ENCODE measurements at places on chromosomes 5 and 9.

- no peak for DNase-seq
Observed at GRCh38 chr5:62550103-62550502, 28.5 kb upstream of the LRRC70 start.

- no peak for DNase-seq
Observed at GRCh38 chr5:125258615-125259014, 512.2 kb upstream of the ZNF608 start.

DNA sequence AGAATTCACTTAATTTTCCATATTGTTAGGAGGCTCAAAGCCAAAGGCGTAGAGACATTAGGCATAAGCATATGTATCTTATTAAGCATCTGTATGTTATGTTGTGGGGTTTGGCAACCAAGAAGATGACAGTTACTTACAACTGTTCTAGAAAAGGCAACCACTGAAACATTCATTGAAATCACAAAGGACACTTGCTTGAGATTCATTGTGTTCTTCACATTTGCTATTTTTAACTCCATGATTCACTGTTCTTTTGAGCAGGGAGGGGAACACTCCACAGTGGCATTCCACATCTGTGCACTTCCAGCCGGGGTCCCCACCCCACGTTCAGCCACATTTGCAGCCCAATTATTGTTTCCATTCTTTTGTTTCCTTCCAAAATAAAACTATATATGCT is 107.1 kb downstream of the PALM2AKAP2 start:
- DNase-seq, result no peak

GRCh38 chr9:93830012-93830596 is 125.1 kb downstream of the BARX1 start:
- DNase-seq, result no peak

GRCh38 chr5:67605730-67606585 is 409.4 kb upstream of the CD180 start:
- DNase-seq, result no peak

DNA sequence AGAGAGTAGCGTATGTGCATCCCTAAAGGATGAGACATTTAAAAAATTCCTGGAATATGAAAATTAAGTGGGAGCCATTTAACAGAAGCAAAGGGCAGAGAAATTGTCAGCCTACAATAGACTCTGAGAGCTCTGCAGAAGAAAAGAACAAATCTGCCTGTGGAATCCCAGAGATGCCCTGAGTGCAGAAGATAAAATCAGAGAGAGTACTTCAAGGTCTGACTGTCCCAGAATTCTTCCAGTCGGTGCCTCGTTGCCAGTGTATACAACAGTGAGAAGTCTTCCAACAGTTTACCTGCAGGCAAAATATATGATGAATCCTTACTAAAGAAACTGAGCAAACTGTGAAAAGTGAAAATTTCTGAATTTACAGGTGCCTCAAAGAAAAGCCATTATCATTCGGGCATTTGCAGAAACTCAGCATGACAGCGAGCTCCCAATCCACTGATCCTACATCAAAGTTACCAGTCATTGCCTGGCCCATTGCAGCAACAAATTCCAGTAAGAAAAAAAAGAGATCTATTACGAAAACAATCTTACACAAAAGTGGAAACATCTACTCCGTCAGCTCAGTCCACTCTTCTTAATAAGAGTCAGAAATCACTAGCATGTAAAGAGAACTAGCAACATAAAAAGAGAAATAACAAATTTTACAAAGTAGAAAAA is 92.8 kb upstream of the VCAN start:
- DNase-seq, result no peak

DNA sequence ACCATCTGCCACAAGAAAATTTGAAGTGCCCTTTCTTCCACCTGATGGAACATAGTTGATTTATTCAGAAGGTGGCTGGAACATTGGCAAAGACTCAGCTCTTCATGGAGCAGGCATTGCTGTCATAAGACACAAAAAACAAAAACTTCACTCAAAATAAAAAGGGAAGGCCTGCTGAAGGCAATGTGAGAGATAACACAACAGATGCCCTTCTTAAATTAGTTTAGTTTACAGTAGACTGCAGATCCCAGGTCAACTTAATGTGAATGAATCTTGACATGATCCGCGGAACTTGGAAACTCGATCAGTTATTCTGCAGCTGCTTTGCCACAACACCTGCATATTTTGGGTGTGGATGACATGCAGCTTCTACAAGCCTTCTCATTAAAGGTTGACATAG is 159.8 kb upstream of the PLCXD3 start:
- no peak for DNase-seq

DNA sequence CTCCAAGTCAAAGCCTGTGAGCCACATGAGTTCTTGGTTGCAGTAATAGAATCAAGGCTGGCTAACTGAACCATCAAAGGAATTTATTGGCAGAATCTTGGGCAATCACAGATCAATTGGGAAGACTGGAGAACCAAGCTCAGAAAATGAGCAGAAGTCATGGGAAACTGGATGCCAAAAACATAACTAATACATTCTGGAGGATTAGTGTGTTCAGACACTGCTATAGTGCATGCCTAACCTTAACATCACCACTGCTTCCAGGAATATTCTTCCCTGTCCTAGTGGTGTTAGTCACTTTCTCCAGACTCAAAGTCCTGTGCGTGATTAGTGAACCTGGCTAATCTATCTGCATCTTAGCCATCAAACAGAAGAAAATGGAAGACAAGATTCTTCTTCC is 843.7 kb downstream of the EFNA5 start:
- DNase-seq, result no peak

DNA sequence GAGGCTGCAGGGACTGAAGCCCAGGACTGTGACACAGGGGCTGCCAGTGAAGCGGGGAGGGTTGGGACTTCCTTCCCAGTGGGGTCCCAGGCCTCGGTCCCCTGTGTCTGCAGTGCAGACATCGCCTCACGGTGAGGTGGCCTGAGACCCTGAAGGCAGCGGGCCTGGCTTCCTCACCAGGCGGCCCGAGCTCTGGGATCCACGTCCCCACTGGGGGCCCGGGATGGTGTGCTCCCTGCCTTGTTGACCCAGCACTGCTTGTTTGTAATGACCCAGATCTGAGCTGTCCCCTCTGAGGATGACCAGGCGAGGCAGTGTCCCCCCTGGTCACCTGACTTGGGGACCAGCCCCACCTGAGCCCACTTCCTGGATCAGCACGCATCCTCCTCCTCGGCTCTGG is 53.1 kb downstream of the COL5A1 start:
- DNase-seq, result no peak

DNA sequence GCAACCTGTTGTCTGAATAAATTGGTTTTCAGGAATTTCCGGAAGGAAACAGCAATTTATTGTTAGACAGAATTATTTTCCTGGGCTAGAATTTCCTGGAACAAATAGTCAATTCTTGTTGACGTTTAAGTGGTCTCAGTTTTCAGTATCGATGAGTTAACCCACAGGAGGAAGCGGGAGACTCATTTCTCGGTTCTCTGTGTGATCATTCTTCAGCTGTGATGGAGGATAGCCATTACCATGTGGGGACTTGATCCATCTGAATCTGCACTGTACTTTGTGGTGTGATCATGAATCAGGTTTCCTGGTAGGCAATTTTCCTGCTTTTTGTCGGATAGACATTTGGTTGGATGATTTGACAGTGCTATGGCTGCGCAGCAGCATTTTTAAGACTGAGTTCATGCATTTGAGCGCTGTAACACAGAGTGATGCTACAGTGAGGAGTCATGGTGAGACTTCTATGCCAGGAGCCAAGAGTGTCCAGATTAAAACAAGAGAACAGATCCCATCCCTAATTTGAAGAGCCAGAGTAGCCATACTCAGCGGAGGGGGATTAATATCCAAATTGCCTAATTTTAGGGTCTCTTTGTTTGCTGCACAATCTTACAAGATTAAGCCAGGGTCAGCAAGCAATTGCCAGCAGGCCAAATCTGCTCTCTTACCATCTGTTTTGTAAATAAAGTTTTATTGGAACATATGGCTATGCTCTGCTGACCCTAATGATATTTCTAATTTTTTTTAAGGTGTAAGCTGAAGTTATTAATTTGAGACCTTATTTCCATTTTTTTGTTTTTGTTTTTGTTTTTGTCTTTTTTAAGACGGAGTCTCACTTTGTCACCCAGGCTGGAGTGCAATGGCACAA is 355.9 kb downstream of the RAB3C start:
- DNase-seq, result no peak

- no peak for DNase-seq
Observed at GRCh38 chr5:43497311-43498104, 13.8 kb upstream of the TMEM267 start.

GRCh38 chr9:14909961-14910805 is at the start of gene FREM1:
Gene FREM1 (minus strand): TSS chr9:14910428. CDS start chr9:14868977, 41,451 bp downstream.
- peak; percentile 80 for DNase-seq

GRCh38 chr5:169717288-169717687 is 80.2 kb downstream of the DOCK2 start:
- DNase-seq, result no peak

- DNase-seq, result no peak
Observed at GRCh38 chr9:81082221-81082620, 607.1 kb downstream of the TLE1 start.

GRCh38 chr5:71872311-71872864 is 153.3 kb downstream of the CARTPT start:
- no peak for DNase-seq

DNA sequence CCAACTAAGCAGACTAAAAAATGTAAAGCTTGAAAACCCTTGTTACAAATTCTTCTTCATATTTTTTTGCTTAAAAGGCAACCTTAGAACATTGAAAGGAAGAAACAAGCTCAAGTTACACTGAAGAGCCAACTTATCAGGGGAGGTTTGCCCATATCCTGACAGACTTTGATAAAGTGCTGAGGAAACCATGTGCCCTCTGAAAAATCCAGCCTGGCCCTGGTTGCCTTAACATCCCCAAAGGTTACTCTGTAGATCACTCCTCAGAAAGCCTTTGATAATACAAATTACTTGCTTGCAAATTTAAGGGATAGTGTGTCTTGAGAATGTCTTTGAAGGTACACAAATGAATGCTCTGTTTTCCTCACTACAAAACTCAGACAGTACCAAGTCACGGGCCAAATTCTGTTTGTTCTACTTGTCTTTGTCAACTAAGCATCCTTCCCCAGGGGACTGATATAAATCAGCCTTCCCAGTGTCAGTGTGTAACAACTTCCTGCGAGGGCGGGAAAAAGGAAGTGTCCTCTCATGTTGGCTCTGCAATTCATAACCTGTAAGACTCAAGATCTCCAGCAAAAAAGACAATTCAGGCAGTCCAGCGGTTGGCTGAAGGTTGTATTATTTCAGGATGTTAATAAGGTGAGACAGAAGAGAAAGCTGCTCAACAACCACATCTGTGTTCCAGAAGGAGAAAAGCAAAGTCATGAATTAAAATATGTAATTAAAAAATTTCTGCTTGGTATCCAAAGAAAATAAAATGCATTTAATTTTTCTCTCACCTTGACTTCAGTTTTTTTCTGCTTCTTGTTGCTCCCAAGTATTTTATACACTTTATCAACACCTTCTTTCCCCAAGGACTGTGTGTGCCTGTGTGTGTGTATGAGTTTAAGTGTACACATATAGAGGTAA is 199.9 kb downstream of the PIK3R1 start:
- no peak for DNase-seq

DNA sequence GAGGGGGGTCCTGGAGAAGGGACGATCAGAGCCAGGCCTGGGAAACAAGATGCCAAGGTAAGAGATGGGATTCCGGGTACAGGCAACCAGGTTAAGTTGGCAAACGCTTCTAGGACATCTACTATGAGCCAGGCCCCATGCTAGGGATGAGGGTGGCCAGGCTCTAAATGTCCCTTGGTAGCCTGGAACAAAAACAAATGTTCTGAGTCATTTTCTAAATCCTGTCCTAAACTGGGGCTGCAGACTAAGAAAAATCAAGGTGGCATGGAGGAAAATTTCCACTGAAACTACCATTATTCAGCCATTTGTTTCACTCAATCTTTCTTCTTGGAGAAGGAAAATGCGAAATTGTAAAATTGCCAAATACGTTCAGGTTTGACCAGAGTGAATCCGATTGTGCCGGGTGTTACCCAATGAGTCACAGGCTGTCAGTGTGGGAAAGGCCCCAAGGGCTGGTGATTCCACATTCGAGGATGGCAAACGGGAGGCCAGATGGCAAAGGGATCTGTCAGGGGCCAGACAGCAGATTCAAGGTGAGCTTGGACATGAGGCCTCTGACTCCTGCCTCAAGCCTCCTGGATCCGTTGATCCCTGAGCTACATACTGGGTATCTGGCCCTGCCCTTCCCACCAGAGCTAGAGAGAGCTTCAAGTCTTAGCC is 57.6 kb downstream of the PAX5 start:
- DNase-seq, result no peak

GRCh38 chr5:154709368-154710305 is 45.5 kb upstream of the LARP1 start:
- no peak for DNase-seq

- DNase-seq, result no peak
Observed at GRCh38 chr5:2029206-2029605, 146.5 kb upstream of the IRX4 start.

DNA sequence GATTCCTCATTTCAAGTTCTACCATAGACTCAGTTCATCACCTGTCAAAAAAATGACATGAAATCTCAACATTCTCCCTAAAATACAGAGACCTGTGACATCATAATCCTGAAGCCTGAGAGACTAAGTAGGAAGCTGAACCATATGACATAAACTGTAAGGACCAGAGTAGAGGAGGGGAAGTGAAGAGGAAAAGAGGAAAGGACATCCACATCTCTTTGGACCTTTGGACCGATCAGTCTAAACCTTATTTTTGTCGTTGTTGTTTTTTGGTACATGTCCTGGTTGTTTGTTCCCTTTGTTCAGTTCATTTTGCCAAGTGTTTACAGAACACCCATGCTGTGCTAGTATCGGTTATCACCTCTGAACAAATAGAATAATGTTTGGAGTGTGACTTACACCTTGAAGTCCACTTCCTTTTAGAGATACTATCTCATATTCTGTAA is 41.9 kb downstream of the LURAP1L start:
- DNase-seq, result no peak

DNA sequence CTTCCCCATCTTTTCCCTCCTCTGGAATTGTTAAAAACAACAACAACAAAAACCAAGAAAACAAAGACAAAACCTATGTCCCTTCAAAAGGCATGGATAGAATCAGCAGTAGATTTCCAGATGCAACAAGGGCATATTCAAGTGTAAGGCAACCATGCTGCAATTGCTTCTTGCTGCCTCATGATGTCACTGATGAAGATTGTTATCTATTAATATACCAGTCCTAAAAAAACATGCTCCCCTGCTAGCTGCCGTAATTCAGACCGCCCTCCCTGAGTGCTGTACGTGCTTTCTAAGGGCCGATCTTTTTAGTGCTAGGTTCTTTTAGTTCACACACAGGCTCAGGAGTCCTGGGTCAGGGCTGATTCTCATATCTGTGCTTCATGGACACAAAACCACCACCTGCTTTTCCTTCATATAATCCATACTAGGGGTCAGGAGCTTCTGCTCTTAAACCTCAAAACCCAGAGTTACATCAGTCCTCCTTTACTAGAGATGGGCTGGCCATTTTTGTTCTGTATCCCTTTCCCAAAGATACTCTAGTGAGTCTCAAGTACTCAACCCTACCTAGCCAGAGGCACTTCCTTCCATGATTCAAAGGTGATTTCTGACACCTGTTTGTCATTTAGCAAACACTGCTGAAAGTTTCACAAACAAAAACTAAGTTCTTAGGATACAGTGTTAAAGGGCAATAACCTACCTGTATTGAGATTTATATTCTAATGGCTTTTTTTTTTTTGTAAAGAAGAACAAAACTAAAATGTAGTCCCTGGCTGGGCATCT is 82.1 kb downstream of the GIN1 start:
- DNase-seq, result no peak
